Vagina (tissue), 2 donors: ENCODE measurements at places on chromosomes 6 and 20.

GRCh38 chr6:148873154-148873553, 126.3 kb downstream of the UST start:
- peak; percentile 79 for DNase-seq

DNA sequence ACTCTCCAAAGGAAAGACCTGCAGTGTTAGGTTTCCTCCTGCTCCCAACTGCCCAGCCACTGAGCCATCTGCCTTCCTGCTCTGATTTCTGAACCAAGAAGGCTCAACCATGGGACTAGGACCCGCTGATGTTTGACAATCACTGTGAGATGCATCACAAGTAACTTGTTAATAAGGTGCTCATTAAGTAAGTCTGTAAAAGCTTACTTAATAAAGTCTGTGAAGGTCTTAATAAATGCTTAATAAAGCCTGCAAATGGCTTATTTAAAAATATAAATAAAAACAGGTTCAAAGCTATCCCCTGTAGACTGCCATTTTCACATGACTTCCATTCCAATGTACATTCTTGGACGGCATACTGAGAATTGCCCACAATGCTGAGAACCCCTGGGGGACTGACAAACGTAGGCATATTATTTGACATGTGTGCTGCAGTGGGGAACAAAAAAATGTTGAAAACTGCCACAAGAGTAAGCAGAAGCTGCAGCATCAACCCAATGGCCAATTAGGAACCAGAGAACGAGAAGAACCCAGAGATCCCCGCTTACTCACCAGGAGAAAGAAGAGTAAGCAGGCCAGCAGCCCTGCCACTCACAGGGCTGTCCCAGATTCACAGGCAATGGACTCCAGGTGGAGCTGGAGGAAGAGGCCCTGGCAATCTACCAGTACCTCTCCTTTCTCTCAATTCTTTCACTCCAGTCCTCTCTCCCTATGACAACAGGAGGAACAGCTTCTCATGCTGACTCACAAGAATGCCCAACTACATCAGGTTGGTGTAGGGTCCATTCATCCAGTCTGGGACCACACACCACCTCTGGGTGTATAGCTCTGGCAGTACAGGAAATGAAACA, 19.5 kb downstream of the KIF13A start:
- DNase-seq: no peak

DNA sequence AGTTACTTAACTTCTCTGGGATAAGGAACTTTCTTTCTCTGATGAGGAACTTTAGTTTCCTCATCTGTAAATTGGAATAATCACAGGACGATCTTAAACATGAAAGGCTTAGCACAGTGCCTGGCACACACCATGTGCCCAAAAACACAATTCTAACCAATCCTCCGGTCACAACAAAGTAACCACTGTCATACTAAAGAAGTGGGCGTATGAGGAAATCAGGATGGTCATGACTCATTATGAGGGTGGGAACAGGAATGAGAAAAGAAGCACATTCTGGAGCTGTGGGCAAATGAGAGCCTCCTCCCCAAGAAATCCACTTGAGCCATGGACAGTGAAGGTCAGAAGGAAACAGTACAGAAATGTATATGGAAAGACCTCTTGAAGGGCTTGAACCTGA, 82.9 kb downstream of the LRFN2 start:
- DNase-seq: no peak

DNA sequence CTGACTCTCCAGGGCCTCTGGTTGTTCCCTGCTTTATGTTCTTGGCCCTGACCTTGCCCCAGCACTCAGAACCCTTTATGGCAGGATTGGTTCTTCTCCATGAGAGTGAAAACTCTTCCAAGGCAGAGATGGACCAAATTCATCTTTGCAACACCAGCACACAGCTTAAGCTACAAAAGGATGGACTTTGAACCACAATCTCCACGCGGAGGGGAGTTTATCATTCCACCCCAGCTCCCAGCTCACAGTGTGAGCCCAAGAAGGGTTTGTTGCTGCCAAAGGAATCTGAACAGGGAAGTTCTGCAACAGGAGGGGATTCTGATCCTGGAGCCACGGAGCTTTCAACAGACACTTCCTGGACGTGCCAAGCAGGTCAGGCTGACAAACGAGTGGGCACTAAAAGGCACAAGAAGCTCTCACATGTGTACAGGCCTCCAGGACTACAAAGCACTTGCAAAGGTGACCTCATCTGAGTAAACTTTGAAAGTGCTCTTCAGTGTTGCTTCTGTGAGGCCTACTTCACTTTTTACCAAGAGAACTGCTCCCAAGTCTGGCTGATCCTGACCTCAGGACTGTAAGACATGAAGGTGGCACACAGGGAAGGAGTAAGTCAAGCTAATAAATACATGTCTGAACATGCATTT, 8.9 kb downstream of the FITM2 start:
- no peak for DNase-seq

- no peak for DNase-seq
Observed at GRCh38 chr20:15544742-15545141, 1028.5 kb downstream of the KIF16B start.

DNA sequence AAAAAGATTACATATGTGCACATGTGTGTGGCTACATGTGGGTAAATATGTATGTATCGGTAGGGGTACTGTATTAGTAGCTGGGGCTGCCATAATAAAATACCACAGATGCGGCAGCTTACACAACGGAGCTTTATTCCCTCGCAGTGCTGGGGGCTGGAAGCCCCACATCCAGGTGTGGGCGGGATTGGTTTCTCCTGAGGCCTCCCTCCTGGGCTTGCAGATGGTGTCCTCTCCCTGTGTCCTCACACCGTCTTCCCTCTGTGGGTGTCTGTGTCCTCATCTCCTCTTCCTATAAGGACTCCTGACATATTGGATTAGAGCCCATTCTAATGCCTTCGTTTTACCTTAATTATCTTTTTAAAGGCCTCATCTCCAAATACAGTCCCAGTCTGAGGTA, 97.7 kb downstream of the LY86 start:
- DNase-seq: no peak

DNA sequence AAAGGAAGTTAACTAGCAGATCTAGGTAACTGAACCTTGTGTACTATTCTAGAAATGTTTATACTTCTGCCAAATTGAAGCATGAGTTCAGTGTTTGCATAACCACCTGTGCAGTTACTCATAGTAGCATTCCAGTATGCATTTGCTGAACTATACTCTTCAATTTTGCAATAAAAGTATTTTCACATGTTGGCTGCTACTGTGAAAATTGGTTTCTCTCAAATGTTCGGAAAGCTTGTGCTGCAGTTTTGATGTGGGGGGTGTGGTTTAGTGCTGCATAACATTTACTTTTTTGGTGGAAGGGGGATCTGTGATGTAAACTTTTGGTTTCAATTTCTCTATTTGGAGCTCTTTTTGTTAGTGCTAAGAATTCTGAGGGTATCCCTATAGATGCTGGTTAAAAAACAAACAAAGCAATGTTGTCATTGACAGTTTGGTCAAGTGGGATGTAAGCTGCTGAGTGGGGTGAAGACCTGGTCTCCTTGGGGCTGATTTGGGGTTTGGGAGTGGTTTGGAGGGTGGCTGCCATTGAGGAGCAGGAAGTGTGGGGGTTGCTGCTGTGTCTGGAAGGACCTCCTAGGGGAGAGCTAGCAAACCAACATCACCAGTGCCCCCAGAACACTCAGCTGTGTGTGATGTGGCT, 87.8 kb downstream of the CARMIL1 start:
- DNase-seq: no peak

DNA sequence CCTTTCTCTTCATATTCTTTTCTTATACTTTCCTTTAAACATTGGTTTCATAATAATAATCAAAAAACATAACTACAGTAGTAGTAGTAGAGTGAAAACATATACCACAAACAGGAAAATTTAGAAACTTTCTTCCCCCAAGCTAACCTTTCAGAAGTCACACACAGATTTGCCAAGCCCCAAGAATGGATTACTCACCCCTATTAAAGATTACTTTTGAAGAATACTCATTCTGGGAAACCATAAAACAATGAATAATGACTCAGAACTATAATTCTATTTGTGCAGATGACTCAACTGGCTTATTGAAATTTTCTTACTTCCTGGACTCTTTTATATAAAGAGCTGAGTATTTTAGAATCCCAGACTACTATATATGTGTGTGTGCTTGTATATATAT, 119.4 kb upstream of the GJE1 start:
- DNase-seq: no peak

DNA sequence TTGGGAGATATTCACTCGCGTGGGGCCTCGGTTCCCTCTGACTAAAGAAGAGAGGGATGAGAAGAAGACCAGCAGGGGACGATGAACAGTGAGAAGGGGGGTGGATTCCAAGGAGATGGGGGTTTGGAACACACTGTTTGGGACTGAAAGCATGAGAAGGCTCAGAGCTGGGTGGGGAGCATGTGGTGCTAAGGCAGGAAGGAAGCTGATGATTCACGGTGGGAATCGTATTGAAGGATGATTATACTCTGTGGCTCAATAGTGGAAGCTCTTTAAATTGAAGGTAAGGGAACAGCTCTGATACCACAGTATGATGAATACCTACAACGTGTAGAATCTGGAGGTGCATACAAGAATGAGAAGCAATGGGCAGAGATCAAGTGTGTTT, 117.5 kb upstream of the KCNK16 start:
- DNase-seq: peak; percentile 49

GRCh38 chr6:142121342-142121741, 11.4 kb upstream of the GJE1 start:
- no peak for DNase-seq

- no peak for DNase-seq
Observed at GRCh38 chr6:5580736-5581581, 319.6 kb downstream of the FARS2 start.

DNA sequence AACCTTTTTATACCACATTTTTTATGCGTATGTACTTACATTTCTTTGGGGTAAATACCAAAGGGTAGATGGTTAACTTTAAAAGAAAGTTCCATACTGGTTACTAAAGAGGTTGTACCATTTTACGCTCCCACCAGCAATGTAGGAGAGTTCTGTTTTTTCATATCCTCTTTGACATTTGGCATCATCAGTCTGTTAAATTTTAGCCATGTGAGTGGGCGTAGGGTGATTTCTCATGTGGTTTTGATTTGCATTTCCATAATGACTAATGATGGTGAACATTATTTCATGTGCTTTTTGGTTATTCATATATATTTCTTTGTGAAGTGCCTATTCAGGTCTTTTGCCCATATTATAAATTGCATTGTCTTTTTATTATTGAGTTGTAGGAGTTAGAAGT, 194.2 kb downstream of the PRL start:
- no peak for DNase-seq

DNA sequence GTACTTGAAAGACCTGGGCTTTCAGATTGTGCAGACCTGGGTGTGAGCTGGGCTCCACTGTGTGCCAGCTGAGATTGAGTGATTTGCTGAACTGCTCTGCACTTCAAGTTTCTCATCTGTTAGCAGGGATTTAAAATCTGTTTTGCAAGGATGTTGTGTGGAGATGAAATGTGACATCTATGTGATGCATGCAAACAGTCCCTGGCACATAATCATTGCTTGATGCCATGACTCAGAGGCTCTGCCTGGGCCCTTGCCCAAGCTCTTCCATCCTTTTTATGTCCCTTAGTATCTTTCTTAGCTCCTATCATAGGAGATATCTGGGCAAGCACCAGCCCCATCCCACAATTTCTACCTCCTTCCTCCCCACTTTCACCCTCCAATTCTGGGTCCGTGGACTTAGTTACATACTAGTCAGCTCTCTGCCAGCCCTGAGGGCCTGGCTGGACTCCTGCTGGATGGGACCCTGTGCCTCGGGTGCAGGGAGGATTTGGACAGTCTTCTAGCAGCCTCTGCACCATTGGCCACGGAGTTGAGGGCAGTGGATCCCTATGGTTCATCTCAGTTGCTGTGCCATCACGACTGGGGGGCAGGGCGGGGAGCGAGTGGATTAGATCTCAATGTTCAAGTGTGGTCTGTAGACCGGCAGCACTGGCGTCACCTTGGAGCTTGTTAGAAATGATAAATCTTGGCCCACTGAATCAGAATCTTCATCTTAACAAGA, 103.6 kb downstream of the MAP3K7 start:
- DNase-seq: no peak

DNA sequence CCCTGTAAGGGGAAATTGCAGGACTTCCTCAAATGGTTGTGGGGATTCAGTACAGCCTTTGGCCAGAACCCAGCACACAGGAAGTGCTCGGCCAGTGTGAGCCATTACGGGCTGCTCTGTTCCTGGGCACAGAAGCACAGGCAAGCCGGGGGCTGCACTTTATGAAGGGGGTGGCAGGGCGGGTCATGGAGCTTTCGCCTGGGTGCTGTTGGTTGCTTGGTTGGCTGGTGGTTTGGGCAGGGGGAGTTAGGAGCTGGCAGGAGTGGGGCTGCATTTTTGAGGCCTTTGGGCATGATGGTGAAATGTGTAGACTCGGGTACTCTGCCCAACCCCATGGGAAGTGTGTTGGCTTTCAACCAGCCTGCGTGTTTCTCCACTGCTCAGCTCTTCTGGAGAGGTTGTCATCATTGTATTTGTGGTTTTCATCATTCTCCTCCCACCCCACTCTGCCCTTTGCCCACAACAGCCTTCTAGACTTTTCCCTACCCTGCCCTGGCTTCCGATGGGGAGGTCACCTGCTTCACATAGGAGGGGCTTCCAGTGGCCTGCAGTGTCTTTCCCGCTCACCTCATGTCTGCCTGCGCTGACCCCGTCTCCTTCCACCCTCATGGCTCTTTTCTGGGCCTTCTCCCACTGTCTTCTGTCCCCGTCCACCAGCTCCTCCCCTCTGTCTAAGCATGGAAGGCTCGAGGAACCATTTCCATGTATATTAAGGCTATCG, 16.1 kb upstream of the RBM38 start:
- no peak for DNase-seq

DNA sequence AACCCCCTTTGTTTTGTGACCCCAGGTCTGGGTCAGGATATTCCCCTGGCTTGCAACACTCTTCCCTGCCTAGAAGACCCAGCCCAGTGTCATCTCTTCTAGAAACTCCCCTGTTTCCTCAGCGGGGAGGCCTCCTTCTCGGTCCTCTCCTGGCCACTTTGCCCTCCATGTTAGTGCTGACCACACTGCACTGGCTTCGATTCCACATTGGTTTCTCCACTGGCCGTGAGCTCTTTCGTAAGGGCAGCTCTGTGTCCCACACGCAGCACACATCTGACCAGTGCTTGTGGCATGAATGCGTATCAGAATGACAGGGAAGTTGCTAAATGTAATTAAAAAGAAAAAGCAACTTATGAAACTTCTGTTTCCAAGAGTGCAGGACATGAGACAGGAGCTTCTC, 49.4 kb upstream of the FNDC1 start:
- no peak for DNase-seq

GRCh38 chr20:32636821-32637220, 36.9 kb downstream of the C20orf203 start:
- DNase-seq: no peak

GRCh38 chr20:15642676-15643075, 930.6 kb downstream of the KIF16B start:
- DNase-seq: no peak
